ENCODE measurements at places on chromosomes 4 and X.

DNA sequence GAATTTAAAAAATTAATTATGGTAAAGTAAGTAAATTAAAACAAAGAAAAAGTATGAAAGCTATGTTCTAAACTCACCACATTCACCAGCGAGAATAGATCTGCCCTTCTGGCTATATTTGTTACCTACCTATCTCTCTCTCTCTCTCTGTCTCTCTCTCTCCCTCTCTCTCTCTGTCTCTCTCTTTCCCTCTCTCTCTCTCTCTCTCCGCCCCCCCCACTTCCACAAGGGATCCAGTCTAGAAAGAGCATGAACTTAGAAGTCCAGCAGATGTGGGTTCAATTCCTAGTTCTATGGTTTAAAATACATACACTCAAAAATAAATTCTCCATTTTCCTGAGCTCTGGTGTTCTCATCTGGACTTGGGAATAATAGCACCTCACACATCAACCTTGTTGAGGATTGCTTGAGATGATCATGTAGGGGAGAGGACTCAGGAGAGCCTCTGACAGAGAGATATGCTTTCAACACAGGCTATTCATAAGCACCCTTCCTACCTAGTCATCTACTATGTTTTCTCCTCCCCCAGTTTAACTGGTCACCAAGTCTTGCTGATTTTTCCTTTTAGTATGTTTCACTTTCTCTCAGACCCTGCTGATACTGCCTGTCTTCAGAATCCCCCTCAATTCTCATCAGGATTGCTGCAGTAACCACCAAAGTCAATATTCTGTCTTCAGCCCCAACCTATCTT lies 64.7 kb downstream of the SLC7A11 start:
- no peak for DNase-seq

GRCh38 chr4:3746701-3747580 lies 19.2 kb upstream of the ADRA2C start:
- no peak for DNase-seq

DNA sequence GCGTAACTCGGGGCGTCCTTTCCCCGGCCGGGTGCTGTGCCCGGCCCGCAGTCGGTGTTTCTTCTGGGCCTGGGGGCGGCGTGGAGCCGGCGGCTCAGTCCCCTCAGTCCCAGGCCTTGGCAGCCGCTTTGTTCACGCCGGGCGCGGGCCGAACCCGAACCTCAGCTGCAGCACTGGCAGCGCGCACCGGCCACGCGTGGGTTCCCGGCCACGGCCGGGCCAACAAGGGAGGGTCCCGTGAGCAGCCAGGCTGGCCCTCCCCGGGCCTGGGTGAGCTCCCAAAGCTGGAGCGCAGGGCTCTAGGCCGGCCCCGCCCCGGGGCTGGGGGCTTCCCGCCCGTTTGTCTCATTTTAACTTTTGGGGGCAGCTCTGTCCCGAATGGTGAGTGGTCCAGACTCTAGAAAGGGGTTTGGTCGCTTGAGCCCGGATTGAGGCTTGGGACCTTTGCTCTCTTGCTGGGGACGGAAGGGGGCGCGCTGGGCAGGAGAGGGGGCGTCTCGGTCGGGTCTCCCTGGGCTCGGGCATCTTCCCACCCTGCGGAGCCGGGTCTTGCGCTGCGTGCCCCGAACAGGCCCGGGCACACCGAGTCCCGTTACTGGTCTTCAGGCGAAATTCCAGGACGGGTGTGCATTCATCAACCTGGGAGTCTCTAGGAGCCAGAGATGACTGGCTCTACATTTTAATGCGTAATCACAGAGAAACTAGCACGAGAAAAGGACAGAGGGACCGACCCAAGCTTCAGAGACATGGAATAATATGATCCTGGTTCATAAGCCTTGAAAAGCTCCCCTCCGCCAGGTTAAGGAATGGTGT lies 177.1 kb downstream of the CBR4 start:
- DNase-seq: no peak

DNA sequence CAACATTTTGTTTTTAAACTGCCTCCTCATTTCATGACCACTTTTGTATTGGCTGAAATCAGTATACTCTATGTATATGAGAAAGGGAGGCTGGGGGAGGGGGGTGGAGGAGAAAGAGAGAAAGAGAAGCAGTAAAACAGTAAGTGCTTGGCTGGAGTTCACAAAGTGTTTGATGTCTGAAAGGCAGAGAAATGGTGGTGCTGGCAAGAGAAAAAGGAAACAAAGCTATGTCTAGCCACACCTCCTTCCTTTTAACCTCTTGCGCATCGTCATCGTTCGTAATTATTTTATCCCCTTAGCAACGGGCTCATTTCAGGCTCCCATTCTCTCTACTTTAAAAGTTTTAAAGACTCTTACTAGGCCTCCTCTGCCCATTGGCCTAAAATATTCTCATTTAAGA lies 25.6 kb downstream of the RPA4 start:
- DNase-seq: no peak

DNA sequence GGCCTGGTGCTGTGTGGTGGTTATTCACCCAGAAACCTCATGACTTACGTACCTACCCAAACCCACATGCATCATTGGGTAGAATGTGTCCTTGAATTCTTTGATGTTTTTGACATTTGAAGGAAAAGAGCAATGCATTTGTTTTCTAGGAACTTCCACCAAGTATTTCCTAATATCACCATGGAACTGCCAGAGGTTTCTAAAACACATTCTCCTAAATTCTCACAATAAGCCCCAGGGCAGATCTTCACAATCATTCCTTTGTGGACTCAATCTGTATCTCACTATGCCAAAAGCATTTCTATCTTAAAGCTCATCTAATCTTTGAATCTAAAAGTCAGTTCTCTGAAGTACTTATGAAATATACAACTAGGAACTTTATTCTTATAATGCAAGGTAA lies 8.3 kb upstream of the ODAM start:
- no peak for DNase-seq

- no peak for DNase-seq
These were observed 34.0 kb downstream of the BMP2K start for GRCh38 chr4:78809928-78810835.

- no peak for DNase-seq
These were observed 26.7 kb downstream of the PJA1 start for GRCh38 chrX:69138512-69138911.

DNA sequence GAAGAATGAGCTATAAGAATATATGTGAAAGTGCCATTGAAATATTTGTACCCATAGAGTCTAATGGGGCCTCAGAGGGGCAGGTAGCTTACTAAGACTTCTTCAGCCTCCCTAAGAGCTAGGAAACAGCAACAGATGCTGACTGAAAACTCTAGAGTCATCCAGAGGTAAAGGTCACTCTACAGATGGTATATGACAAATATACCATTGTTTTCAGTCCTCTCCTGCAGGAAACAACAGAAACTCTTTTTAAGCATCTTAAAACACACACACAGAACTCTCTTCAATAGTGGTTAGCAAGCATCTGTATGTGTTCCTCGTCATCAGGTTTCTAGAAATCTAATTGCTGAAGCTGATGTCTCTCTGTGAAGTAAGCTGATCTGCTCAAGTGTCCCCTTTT lies 313.8 kb upstream of the GATB start:
- no peak for DNase-seq

DNA sequence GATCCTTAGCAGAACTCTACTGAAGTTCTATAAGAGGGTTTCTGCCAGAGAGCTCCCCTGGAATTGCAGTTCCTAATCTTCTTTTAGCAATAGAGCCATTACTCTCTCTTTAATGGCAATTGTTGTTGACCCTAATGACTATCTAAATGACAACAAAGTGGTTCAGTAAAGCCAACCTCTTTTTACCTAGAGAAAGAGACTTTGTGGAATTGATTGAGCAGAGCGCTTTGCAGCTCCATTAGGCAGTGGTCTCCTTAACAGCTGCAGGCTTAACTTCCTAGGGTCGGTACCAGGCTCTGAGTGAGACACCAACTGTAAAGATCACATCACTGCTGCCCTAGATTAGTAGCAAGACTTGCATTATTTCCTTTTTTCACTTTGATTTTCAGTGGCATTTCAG lies 1472.9 kb upstream of the TENM3 start:
- DNase-seq: no peak

- DNase-seq: no peak
These were observed 402.6 kb downstream of the INPP4B start for GRCh38 chr4:142443469-142443868.

- no peak for DNase-seq
These were observed 1.0 kb downstream of the NHSL2 start for GRCh38 chrX:71911731-71912050.

- DNase-seq: no peak
These were observed 13.0 kb upstream of the TMEM144 start for GRCh38 chr4:158197194-158197776.

DNA sequence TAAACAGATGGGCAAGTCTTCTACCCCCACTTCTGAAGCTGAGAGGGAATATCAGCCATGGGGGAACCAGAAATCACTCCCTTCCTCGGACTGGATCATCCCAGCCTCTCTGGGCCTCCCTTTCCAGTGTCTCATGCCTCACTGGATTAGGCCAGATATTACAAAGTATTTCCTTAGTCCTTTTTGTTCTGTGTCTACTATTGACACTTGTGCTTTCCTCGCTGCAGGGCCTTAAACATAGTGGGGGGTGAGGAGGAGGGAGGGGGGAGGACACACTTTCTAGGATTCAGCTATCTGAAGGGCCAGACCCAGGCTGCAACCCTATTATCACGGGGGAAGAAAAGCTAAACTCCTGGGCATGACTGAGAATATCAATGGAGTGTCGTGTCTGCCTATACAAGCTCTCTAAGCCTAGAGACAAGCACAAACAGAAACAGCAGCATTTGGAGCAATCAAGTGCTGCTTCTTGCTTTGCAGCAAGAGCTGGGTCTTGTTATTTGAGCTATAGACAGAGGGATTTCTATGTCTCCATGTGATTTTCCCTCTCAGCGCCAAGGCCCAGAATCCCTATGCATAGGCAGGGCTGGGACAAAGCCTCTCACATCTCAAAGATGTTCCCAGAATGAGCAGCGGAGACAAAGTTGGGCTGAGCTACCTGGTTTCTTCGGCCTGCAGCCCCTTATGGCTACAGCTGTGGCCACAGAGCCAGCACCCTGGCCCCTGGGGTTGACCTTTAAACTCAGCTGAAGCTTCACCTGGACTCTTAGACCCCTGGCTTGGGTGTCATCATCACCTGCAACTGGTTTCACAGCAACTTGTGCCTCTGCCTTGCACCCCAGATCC lies 20.2 kb downstream of the PJA1 start:
- DNase-seq: no peak

GRCh38 chrX:9037296-9037695 lies 3.4 kb upstream of the FAM9B start:
- no peak for DNase-seq

GRCh38 chrX:15511563-15511962 lies 11.0 kb downstream of the BMX start:
- DNase-seq: no peak

GRCh38 chr4:87622303-87622702 lies 14.0 kb downstream of the DSPP start:
- no peak for DNase-seq

GRCh38 chrX:119625843-119626242 lies 19.6 kb upstream of the NKRF start:
- no peak for DNase-seq

DNA sequence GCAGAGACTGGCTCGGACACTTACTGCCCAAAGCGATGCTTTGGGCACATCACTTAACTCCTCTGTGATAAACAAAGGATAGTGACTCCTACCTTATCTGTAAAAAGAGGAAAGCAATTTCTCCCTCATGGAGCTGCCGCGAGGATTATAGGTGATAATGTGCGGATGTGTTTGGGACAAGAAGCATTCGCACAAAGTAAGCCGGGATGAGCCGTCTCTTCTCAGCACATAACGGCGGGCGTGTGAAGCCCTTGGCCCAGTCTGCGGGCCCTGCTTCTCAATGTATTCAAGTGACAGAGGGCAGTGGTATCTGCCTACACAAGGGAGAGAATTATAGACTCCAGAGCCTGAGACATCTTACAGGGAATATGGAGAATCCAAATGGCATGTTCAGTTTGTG lies 550.3 kb upstream of the CPEB2 start:
- no peak for DNase-seq

DNA sequence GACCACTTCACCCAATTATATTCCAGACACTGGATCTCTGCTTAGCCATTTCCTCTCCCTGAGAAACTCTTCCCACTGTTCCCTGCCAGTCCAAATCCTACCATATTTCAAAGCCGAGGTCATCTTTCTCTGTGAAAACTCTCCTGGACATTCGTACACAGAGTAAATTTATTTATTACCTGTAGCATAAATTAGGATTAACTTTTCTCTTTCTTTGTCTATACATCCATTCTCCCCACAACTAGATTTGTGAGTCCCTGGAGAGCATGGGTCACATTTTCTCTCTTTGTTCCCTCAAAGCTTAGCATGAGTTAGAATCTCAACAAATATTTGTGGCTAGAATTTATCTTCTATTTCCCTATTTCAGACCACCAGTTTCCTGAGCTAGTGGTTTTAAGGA lies 27.8 kb upstream of the SMIM10 start:
- DNase-seq: no peak

DNA sequence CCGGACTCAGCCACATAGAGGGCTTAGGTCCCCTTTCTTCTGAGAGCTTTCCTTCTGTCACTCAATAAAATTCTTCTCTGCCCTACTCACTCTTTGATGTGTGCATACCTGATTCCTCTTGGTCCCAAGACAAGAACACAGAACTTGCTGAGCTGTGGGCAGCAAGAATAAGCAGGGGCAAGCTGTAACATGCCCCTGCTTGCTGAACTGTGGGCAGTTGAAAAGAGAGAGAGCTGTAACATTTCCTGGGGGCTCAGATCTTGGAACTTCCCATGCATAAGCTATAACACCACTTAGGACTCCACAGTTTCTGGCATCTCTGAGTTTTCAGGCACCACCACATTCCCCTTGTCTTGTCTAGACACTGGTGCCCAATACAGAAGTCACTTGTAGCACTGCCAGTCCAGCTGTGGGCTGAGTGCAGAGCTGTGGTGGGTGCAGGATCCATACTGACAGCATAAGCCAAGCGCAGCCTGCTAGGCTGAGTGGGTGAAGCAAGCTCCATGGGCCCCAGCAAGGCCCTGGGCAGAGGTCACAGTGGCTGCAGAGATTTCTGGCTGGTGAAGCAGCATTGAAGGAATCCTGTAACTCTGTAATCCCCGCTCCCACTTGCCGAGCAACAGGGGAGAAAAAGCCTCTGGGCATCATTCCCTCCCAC lies 241.2 kb downstream of the PCDH10 start:
- DNase-seq: no peak

- DNase-seq: no peak
These were observed 26.4 kb upstream of the ELOVL6 start for GRCh38 chr4:110224812-110225211.
